ENCODE measurements at places on chromosomes 1 and 21. TPM values are rescaled to one million over a fixed set of nuclear protein-coding genes. Genes with fewer than 3 reads are reported as not detected.

Gene DMRTA2
- total RNA-seq, result not detected

Gene PIGK
- total RNA-seq, result 17.8 TPM

Gene GJA4
- not detected for total RNA-seq

Gene ILDR2
- total RNA-seq, result 4.4 TPM

Gene ALX3
- total RNA-seq, result not detected

Gene PPIAL4G
- total RNA-seq, result not detected

Gene DCST1
- not detected for total RNA-seq

Gene KCNT2
- total RNA-seq, result 1.1 TPM

Gene DCST2
- 0.13 TPM for total RNA-seq

Gene FMO1
- not detected for total RNA-seq

Gene MYOC
- total RNA-seq, result not detected

Gene ELAVL4
- total RNA-seq, result not detected

Gene TNFRSF8
- total RNA-seq, result 0.16 TPM

Gene ETV3L
- not detected for total RNA-seq

Gene SLC5A9
- total RNA-seq, result not detected

Gene PROK1
- total RNA-seq, result not detected

Gene YARS1
- 114 TPM for total RNA-seq

Gene SFN
- total RNA-seq, result 21.7 TPM

Gene MAGOH
- total RNA-seq, result 15.1 TPM

Gene CAPN8
- not detected for total RNA-seq

Gene SLC30A2
- 0.38 TPM for total RNA-seq

Gene AK5
- total RNA-seq, result 8.0 TPM

Gene NBPF10
- 1.8 TPM for total RNA-seq

Gene ARHGEF16
- 8.6 TPM for total RNA-seq

Gene CFAP141
- not detected for total RNA-seq
